ENCODE measurements at places on chromosomes 7 and 10. TPM values are rescaled to one million over a fixed set of nuclear protein-coding genes. Genes with fewer than 3 reads are reported as not detected.

- DNase-seq: no peak
These were observed 194.4 kb upstream of the TCF7L2 start for GRCh38 chr10:112755446-112756234.

IFIT3 gene
- 11.9 TPM for total RNA-seq

DNA sequence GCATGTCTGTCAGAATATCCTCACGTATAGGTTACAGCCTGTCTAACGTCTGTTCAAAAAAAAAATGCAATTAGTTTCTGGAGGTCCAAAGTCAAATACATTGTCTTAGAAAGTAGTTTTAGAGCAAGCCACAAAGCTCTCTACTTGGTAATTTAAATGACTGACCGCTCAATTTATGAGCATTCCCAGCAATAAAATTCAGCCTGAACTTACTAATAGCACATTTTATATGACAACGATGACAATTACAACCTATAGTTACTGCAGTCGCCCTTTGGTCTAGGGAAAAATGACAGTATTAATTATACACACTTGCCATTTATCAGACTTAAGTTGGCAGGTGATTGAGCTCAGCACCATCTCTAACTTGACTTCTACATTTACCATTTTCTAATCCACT is 425.8 kb upstream of the STEAP1 start:
- DNase-seq: no peak

ZNF804B gene
- total RNA-seq: not detected

EBF3 gene
- total RNA-seq: 0.09 TPM

CCZ1 gene
- total RNA-seq: 70.4 TPM

TTYH3 gene
- total RNA-seq: 129 TPM

DNA sequence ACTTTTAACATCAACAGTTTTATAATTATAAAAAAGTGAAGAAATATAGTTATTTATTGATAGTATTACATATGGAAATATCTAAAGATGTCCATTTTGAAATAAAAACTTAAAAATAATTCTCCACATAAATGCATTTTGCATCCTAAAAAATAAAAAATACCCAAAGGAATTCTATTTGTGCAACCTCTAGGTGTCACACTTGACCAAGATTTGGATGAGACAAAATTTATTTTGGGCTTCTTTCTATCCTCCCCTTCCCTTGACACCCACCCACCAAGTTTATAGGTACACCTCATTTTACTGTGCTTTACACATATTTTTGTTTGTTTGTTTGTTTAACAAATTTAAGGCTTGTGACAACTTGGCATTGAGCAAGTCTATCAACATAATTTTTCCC is 3.3 kb upstream of the THSD7A start:
- DNase-seq: no peak

GNAI1 gene
- total RNA-seq: 68.4 TPM
